ENCODE measurements at places on chromosomes 12 and 14.

- DNase-seq: no peak
Measured at GRCh38 chr14:79693935-79694334, 517.4 kb downstream of the DIO2 start.

DNA sequence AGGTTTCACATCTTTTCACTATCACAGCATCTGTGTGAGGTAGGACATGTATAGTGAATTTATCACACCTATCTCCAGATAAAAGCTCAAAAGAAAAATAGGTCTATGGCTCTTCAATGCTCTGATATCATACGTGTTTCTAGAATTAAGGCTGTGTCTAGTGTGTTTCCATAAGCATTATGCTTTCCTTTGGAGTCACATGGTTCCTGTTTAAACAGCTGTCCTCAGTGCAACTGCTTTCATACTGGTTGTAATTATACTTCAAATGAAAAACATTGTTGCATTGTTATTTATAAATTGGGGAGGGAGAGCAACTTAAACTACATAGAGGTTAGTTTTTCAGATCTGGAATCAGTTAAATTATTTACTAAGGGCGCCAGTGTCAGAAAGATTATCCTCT, 151.6 kb downstream of the SYT1 start:
- DNase-seq: no peak

DNA sequence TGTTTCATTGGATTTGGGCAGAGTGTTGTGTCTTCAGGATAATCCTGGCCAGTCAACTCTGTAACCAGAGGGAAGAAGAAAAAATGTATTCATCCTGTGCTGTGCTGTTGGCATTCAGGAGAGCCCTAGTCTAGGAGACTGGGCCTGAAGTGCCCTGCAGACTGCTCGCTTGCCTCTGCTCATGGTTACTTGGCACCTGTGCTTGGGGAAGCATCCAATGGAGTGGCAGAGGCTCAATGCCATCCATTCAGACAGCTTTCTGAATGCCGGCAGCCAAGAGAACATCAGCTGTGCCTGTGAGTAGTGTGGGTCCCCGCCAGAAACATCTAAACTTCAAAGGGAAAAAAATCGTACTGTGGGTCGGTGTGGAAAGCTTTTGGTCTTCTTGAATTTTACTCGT, 124.2 kb downstream of the SRGAP1 start:
- no peak for DNase-seq

DNA sequence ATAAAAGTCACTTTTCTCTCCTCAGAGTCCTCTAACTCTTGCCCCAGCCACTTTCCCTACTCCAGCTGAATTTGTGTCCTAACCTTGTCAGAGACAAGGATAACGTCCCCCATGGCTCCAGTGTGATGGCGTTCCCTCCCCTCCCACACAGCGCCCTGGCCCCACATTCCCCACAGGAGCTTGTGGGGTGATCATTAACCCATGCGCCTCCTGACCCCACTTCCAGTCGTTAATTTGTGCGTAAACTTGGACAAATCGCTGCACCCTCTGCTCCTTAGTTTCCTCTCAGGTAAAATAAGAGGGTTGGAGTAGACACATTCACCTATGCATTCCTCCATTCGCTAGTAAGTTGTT, 22.9 kb upstream of the BCDIN3D start:
- DNase-seq: no peak

Measured in cortex of kidney (tissue), 1 donor.